Fibroblast of skin of right quadriceps (primary cell): ENCODE measurements at places on chromosomes 2 and 18.

DNA sequence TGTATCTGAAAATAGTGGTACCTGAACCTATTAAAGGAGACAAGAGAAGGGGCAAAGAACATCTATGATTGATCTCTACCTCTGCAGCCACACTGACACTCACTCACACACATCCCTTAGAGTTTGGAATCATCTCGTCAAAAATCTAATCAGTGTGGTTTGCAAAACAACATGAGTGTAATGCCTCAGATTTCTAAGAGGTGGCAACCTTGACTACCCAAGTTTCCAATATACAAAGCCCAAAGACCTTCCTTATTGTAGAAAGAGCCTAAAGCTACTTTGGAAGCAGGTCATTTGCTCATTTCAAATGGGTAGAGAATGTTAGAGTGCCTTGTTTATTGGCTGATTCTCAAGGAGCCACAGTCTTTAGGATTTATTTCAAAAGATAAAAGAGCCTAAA is 444.9 kb downstream of the ARHGAP15 start:
- DNase-seq, result no peak

DNA sequence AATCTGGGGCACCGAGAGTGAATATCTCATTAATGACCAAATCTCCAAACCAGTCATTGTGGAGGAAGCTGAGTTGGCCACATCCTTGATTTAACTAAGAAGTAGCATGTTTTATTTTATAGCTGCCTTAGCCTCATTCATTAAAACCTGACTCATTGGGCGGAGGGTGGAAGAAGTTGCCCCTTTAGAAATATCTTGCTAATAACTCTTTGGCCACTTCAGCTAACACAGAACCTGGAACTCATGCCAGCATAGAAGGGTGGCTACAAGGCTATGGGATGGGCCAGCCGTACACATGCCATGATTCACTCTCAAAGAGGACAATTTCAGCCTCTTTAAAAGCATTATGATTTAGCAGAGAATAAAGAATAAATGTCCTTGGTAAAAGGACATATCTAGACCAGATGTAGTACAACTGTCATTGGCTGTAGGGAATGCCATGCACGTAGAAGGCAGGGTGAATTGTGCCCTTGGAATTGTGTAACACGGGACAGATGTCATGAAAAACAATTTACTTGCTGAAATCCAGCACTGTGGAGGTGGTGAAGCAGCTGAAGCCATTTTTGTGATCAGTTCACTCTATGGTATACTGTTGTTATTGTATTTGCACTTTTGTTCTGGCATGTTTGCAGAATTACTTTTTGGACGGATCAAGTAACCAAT is 330.0 kb downstream of the PLCL1 start:
- peak; percentile 50 for DNase-seq

GRCh38 chr2:112790305-112790704 is 6.0 kb upstream of the IL1A start:
- DNase-seq, result no peak

- DNase-seq, result no peak
Observed at GRCh38 chr2:81235601-81236000, 931.0 kb upstream of the LRRTM1 start.
